Fibroblast of the aortic adventitia (primary cell): ENCODE measurements at places on chromosomes 1 and 21.

DNA sequence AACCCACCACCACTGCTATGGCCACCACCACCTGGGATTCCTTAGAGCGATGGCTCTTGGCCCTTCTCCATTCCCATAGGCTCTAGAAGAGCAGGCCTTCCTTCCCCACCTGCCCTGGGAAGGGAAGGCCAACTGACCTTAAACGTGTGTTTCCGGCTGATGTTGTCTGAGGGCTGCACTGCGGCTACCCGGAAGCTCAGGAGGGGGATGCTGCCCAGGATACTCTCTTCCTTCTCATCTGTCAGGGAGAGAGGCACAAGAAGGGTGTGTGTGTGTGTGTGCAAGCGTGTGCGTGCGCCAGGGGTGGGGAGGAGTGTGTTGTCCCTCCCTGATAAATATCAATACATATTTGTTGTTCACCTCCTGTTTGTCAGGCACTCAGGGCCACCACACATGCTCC, 51.0 kb upstream of the GOLT1A start:
- DNase-seq: no peak

DNA sequence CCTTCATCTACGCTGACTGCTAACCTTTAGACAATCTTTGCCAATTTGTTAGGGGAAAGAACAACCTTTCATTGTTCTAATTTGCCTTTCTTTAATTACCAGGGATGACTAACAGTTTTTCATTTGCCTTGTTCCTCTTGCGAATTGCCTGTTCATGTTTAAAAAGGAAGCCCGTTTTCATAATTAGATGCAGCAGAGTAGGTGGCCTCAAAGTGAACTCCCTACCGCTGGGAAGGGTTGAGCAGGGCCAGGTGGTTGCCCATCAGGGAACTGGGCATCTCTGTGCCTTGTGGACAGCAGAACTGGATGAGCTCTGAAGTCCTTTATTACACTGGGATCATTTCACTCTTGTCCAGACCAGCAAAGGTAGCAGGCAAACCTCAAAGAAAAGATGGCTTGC, 59.0 kb downstream of the HIVEP3 start:
- no peak for DNase-seq

GRCh38 chr21:18089786-18090185, 154.8 kb upstream of the CHODL start:
- no peak for DNase-seq

DNA sequence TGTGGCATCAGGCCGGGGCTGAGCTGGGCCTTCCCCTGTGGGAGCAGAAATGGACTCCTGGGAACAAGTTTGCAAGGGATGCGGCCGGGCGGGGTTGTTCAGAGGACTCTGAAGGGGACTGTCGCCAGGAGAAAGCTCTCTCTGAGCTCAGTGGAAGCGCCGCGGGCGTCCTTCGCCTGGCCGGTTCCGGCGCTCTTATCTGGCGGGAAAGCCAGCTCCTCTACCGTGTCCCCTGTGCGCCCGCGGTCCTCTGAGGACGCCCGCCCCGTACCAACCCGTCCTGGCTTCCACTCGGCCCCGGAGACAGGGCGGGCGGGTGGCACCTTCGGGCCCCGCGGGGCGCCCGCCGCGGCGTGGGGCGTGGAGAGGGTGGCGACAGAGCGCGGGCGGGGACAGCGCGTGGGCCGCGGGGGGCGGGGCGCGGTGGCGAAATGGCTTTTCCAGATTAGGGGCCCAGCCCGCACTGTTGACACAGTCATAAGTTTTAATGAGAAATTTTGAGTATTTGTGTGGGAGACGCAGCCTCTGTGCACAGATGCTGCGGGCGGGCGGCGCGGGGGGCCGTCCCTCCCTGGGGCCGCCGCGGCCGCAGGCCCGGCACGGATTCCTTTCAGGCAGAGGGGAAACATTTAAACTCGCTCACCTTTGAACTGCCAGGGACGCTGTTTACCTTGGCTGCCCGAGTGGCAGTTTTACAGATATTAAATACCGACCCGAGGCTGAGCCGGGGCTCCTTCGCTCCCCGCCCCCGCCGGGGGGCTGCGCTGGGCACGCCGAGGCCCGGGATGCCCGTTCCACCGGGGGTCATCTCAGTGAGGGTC, 70.2 kb downstream of the FOXD2 start:
- DNase-seq: no peak

DNA sequence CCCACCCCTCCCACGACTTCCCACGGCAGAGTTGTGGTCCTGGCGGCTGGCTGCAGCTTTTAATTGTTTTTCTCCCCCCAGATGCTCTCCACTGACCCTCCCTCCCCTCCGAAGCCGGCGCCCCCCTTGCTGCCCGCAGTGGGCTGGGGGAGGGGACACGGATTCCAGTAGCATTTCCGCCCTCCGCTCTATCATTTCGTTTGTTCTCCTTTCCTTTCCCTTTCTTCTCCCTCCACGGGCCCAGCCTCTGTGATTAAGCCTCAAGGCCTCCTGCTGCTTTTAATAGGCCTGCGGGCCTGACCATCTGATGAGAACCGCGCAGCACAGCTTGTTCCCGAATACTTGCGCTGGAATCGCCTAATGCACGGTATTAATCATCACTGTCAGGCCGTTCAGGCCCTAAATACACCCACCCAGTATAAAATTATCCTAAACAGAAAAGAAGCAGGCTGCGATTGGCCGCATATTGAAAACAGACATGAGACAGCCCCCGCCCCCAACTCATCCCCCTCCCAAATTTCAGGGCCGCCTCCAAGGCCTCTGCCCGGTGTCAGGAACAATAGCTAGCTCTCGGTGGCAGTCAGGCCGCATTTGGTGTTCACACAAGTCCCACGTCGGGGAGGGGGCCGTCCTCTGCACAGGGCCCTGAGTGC, 102.0 kb upstream of the ARHGEF16 start:
- peak; percentile 81 for DNase-seq

DNA sequence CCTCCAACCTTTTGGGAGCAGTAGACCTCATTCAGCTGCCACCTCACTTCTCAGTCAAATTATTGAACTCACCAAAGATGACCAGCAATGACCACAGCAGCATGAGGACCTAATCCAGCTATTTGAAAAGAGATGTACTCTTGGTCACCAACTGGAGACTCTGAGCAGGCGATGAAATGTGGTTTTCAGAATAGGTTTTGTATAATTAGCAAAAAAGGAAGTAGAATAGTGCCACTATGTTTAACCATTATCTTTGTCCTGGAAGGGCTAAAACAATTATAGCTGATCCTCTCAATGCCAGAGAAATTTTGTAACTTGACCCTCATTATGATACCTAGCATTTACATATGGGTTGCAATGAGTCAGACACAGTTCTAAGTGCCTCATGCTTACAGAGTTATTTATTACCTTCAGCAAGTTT, at the start of gene FCRL2:
TSS of gene FCRL2 (minus strand) at position 162 of the 421 bp plus-strand sequence. CDS start at position 103, 59 bp downstream.
- DNase-seq: no peak

- no peak for DNase-seq
These were observed 3.2 kb downstream of the MIB2 start for GRCh38 chr1:1618396-1619068.

- peak; percentile 81 for DNase-seq
These were observed 9.3 kb upstream of the CACYBP start for GRCh38 chr1:174990382-174990999.

DNA sequence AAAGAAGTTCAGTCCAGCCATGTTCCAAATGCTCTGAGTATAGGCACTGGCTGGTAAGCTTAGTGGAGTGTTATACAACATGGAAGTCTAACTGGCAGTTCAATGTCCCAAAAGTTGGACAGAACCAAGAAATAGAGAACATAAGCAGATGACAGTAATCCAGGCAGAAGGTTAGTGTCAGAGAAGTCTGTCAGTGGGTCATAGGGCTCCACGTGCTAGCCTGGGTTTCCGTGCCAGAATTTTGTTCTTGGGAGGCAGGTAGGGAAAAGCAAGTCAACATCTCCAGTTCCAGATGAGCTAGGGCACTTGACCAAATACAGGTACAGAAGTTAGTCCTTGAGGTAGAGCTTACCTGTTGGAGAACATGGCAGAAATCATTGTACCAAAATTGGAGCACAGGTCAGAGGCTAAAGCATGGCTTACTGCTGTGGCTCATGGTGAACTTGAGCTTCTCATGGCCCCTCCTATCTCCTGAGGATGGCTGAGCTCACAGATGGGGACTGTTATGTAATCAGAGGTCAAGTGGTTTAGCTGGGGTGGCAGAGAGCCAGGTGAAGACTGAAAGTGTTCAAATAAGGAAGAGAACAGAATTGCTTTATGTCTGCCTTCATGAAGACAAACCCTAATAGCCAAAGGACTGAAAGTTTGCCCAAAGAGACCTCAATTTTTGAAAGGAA, 170.8 kb downstream of the NFIA start:
- peak; percentile 70 for DNase-seq

- no peak for DNase-seq
These were observed 64.6 kb downstream of the ERI3 start for GRCh38 chr1:44290250-44291094.

GRCh38 chr1:93304716-93305138, 41.0 kb upstream of the DR1 start:
- peak; percentile 84 for DNase-seq

DNA sequence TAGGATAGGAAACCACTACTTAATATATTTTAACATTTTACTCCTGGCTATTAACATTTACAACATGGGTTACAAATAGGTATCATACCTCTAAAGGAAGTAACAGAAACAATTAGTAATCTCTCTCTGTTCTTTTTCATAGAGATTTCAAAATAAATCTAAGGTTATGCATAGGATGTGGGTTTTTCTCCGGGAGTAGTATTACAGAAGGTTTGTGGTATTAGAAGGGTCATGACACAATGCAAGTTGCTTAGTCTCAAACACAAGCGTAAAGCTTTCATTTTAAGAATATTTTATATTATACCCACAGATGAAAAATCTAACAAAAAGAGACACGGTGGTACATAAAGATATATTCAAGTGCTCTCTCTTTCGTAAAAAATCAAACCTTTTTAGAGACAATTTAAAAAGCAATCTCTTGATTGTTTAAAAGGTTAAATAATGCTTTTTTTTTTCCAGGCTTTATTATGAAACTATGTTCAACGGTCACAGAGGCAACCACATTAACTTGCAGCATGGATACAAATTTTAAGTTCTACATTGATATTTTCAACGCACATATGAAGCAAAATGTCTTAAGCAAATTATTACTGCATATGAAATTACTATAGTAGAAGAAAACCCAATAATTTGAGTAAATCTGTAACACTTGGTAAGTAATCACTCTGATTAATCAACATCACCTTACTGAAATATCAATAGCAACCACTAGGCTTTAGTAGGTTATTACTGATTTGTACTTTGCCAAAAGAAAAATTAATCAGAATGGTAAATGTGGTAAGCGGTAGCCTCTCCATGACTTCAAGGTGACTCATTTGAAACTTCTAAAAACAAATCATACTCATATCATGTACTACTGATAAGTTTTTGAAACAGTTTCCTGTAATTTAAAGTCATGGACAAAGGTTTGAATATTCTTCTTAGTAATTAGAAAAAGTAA, 97.4 kb upstream of the GFI1 start:
- DNase-seq: peak; percentile 70

DNA sequence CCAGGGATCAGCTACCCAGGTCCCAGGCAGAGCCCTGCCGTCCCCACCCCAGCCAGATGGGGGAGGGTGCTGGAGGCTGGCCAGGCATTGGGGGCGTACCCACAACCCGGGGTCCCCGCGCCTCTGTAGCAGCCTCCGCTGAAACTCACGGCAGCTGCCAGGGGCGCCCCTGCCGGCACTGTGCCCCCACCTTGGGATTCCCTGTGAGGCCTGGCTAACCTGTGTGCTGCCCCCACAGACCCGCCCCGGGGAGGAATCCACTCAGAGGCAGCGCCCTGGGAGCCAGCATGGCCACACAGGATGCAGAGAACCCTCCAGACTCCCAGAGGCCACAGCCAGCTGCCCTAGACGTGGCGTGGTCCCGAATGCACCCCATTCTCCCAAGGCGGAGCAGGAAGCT, 3.8 kb downstream of the DVL1 start:
- no peak for DNase-seq

DNA sequence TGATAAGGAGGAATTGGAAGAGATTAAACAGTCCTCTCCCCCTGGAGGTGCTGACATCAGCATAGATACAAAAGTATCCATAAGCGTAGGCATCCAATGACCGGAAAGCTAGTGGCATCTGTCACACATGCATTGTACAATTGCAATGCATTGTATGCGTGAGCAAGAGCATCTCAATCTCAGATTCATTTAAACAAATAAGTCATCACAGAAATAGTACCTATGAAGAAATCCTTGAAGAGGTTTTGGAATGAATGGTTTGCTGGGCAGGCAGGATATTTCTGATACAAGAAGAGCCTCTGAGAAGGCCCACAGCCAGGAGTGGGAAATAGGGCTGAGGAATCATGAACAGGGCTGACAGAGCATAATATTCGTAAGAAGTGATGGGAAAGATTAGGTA, 88.9 kb upstream of the ABCD3 start:
- peak; percentile 29 for DNase-seq

DNA sequence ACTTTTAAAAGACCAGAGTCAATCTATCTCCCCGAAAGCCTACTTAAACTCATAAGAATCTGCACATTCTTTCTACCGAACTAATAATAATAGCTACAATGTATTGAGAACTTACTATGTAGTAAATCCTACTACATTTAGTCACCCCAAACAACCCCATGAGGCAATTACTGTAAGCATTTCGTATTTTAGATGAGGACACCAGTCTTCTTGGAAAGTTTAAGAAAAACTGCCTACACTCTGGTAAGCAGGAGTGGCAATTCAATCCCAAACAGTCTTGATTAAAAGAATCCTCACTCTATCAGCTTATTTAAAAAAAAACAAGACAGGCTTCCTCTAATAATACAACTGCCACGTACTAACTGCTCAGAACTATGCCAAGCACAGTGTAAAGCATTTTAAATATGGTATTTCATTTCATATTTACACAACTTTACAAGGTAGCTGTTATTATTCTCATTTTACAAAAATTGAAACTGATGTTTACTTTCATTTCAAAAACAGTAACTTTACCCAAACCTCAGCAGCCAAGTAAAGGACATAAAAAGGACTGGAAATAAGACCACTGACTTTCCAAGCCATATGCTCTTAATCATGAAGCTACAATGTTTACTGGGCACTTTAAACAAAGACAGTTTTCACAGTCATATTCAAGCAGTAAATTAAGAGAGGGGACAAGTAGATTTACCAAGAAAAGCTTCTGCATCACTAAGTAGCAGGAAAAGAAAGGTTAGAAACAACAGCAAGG, 13.9 kb downstream of the ARID4B start:
- DNase-seq: no peak

- DNase-seq: no peak
These were observed 56.4 kb downstream of the SPATA17 start for GRCh38 chr1:217687511-217687910.

- no peak for DNase-seq
These were observed 25.1 kb upstream of the LSS start for GRCh38 chr21:46253610-46254124.

- DNase-seq: peak; percentile 50
These were observed 7.3 kb downstream of the UQCRHL start for GRCh38 chr1:15799928-15800835.

DNA sequence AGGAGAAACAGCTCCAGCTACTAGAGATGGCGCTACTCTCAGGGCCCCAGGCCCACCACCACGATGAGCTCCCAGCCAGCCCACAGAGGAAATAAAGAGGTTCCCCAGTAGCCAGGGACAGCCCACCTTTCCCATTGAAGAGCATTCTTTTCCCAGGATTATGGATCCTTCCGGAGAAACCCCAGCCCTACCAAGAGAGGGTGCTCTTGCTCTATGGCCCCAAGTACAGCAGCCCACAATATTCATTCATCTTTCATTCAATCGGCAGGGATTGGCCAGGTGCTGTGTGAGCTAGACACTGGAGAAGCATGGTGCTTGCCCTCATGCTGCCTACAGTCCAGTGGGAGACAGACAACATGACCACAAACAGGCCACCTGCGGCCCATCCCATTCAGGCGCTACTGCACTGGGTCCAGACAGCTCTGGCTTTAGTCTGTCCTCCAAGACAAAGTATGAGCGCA, 29.9 kb downstream of the PMVK start:
- no peak for DNase-seq
